ENCODE measurements at places on chromosomes 7 and 10.

GRCh38 chr10:21061982-21062381, 164.9 kb upstream of the NEBL start:
- DNase-seq: no peak

- DNase-seq: no peak
Measured at GRCh38 chr10:98621630-98622029, 174.9 kb upstream of the HPS1 start.

GRCh38 chr10:71383972-71384687, 12.6 kb upstream of the CDH23 start:
- DNase-seq: peak; percentile 86

DNA sequence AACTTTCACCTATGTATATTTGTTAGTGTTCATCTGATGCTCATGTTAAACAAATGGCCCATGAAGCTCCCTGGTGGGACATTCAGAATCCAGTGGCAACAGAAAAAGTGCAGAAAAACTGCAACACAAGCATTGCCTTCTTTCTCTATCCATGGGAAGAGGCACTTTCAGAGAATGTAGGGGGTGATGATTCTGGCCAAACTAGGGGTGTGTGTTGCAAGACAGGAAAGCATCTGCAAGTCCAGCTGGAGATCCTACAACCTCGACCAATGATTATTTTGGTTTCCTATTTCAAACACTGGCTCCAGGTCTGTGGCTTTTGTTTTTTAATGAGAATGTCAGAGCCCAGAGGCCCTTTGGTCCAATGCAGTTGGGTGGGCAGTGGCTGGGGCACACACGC, 198.7 kb downstream of the CXCL12 start:
- no peak for DNase-seq

- DNase-seq: no peak
Measured at GRCh38 chr7:51882412-51882811, 565.8 kb upstream of the COBL start.

DNA sequence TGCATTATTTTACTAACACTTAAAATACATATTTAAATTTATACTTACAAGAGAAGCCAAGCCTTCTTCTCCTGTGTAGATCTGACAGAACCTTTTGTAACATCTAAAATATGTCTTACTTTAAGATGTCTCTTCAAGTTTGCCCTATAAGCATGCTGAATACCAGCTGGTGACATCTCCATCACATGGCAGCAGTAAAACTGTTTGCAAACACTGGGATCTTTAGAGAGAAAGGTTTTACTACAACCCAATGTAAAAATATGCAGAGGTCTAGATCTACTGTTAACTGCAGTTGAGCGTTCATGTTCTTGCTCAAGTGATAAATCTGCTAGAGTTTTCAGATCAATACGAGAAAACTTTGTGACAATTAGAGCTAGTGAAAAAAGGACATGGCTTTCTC, 23.2 kb downstream of the PDZD8 start:
- DNase-seq: no peak

GRCh38 chr10:103645141-103646054, 151.9 kb downstream of the NEURL1 start:
- peak; percentile 35 for DNase-seq

DNA sequence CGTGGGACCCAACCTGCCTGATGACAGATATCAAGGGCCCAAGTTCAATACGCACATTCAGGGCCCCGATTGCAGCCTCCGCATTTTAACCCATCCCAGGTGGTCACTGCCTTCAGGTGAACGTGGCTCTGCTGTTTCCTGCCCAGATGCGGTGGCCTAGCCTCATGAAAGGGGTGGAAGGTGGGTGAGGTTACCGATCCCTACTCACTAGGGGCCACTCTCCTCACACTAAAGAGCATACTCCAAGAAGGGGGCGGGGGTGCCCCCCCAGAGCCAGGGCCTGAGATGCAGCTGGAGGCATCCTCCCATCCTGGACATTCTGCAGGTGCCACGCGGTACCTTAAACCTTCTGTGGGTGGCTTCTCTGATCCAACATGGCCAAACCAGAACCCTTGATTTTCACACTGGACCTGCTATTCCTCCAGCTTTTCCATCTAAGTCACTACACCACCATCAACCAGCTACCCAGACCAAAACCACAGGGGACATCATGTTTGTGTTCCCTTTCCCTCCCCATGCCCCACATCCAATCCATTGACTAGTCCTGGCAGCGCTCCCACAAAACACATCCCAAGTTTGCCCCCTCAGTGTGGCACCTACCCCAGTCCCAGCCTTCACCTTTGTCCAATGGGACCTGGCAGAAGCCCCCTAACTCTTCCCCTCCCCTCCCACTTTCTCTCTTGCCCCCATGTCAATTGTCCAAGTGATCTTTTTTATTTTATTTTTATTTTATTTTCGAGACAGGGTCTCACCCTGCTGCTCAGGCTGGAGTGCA, 30.0 kb downstream of the PRLHR start:
- no peak for DNase-seq

- DNase-seq: no peak
Measured at GRCh38 chr10:74194999-74195398, 44.0 kb downstream of the ADK start.

DNA sequence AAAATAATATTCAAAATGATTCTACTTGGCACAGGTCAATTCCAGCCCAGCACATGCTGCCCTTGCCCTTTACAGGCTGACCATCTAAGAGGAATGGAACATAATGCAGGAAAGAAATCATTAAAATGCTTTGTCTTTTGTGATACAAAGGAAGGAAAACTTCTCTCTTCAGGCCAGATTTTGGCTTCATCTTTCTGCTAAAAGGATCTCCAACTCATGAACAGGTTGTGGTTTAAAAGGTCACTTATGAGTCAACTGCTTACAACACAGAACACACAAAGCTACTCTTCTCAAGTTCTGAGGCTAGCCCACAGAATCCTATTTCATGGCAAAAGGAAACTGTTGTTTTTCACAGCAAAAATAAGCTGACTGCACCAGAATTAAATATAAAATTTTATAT, 197.1 kb downstream of the DOCK4 start:
- DNase-seq: no peak

DNA sequence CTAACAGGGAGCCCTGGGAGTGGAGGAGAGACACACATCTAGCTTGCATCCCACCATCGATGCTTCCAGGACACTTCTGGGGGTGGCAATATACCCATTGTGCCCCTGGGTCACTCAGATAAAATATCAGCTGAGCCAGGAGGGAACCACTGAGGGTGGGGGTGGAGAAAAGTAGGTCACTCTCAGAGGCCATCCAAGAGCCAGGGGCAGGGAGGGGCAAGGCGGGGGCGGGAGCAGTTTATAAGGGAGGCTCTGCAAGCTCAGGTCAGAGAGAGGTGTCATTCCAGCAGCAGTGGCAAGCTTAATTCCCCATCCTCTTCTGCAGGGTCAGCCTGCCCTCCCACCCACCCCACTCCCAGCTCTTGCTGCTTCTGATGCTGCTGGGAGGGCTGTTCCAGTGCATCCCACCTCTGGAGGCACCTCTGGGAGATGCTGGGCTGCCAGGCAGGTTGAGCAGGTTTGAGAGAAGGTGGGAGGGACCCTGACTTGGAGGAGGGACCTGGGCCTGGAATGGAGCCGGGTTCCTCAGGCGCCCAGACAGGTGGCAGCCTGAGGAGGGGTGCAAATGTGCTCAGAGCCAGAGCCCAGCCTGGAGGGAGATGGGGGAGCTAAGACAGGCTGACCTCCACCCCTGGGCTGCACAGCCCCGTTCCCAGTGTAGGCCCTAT, 20.1 kb upstream of the TLX1 start:
- DNase-seq: no peak

DNA sequence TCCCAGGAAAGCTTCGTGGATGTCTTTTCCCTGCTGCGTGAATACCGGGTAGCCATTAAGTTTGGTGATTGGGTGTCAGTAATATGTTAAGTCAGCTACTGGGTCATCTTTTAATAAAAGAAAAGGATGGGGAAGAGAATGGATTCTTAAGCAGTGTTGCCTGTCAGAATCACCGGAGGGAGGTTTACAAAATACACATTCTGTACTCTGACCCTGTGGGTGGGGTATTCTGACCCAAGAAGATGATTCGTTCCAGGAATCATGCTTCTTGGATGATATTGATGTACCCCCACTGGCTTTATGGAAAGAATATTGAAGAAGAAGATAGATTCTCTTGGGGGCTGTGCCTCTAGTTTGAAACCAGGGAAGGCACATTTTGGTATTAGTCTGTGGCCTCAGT, 18.3 kb downstream of the SGPL1 start:
- no peak for DNase-seq

GRCh38 chr7:15175152-15175551, 272.6 kb upstream of the DGKB start:
- DNase-seq: no peak

GRCh38 chr10:62631241-62631640, 173.3 kb upstream of the ADO start:
- DNase-seq: no peak

DNA sequence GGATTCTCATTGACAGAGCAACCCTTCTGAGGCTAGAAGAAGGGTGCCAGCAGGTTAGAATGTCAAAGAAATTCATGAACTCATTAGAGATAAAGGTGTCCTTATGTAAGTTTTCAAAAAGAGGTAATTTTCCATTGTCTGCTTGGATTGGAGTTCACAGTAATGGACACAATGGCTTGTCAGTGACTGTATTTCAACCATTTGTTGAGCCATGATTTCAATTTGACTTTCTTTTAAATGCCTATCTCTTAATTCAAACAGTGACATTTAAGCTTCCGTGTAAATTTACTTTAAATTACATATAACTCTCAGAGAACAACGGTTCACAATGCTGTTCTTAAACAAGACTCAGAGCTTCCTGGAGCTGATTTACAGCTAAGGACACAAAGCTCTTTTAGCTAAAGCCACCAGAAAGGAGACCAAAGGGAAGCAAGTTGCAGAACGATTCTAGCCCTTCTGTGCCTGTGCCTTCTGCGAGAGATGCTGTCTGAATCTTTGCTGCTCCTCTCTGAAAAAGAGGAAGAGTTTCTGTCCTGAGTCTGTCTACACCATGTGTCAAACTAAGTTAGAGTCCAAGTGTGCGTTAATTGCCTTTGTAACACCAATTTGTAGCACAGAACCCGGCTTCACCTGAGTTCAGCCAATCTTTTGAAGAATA, 42.2 kb upstream of the PFKP start:
- DNase-seq: no peak

DNA sequence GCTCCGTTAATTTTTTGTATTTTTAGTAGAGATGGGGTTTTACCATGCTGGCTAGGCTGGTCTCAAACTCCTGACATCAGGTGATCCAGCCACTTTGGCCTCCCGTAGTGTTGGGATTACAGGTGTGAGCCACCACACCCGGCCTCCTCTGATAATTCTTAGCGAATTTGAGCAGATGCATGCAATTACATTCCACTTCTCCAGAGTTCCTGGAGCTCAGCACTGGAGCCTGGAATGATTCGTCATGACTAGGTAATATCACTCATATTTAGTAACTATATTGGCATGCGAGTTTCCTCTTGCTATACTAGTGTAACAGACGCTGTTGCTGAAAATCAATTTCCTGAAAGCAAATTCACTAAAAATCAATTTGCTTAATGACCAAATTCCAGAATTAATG, 86.8 kb downstream of the MKX start:
- DNase-seq: no peak

DNA sequence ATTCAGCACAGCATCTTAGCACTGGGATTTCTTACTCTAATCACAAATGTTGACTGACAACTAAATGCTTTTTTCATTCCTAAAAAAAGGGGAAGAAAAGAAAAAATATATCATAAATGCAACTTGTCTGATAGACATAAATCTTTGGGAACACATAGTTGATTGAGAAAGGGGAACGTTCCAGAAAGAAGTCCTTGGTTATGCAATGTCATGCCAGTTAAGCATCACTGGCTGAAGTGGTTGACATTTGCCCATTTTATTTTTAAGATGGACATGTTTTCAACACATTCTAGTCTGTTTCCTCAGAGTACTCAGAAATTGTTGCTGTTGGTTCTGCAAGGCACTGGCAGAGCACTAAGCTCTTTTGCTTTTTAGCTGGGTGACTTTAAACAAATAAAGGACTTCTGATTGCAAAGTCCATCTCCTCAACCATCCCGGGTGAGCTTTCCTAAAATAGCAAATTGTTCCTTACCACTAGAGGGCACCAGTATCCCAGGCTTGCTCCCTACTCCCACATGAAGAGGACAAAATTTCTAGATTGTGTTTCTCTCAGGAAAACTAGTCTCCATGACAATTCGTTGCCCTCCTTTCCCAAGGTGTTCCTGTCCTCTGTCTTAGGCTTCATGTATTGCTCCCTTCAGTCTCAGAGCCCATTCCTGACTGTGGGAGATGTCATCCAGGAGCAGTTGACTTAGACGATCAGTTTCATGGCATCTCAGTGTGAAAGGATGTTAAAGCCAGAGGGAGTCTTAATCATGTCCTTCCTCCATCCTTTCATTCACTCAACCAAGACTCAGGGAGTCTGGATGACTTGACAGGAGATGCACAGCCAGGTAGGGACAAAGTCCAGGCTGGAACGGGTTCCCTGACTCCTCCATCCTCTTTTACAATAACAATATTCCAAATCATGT, 23.9 kb downstream of the OPALIN start:
- no peak for DNase-seq

GRCh38 chr7:104836976-104837375, 177.0 kb upstream of the KMT2E start:
- no peak for DNase-seq

DNA sequence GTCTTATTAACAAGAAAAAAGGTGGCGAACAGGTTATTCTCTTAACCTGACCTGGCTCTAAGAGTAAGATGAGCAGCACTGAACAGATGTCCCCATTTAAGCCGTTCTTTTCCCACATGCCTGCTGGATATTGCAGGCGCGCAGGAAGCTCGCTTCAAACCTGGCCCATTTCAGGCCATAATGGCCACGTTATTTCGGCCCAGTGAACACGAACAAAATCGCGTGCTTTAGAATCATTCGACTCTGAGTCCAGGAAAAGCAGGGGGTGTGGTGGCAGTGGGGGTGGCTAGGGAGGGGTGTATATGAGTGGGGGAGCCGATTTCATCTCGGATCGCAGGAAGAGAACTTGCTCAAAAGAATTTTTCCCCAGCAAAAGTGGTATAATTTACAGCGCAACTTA, 6.6 kb upstream of the SP8 start:
- no peak for DNase-seq

GRCh38 chr10:75902816-75903215, 471.4 kb downstream of the LRMDA start:
- DNase-seq: no peak

GRCh38 chr7:151699147-151699927, 177.6 kb downstream of the PRKAG2 start:
- DNase-seq: no peak
